ENCODE measurements at places on chromosomes 2 and 18. TPM values are rescaled to one million over a fixed set of nuclear protein-coding genes. Genes with fewer than 3 reads are reported as not detected.

GRCh38 chr18:25274926-25275325, 77.0 kb downstream of the ZNF521 start:
- DNase-seq, result no peak

- no peak for DNase-seq
Measured at GRCh38 chr2:37586663-37587317, 84.7 kb downstream of the CDC42EP3 start.

AQP12B gene
- not detected for total RNA-seq

CCDC68 gene
- total RNA-seq, result not detected
